CD4-positive, alpha-beta memory T cell (primary cell): ENCODE measurements at places on chromosomes 2 and 18.

GRCh38 chr2:3446381-3446780 is 66.9 kb downstream of the TRAPPC12 start:
- DNase-seq, result no peak

DNA sequence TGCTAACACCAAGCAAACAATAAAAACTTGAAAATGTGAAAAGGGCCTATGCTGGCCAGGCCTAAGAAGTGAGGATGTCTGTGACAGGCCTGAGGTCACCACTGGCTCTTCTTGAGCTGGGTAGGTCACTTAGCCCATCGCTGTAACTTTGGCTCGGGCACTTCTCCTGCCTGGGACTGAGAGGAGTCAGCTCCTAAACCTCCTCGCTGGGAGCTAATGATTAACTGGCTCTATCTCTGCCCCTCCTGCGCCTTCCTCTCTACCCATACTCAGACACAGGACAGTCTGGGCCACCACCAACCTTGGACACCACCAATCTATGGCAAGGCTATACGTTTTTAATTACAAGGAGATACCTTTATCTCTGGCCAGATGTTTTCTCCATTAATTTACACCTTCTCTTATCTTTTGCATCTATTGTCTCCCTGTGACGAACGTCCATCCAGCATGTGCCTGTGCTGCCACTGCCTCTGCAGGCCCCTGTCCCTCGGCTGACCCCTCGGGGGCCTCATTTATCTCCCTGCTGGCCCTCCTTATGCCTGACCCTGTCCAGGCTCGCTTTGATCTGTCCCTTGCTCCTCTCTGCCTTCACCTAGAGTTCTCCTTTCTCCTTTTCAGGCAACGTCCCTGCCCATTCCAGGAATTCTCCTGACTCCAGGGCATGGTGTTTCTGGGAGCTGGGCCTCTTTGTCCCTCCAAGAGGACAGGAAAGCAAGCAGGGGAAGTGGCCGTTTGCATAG is 149.1 kb upstream of the GATA6 start:
- no peak for DNase-seq

GRCh38 chr2:184339966-184340365 is 258.4 kb upstream of the ZNF804A start:
- DNase-seq, result no peak

DNA sequence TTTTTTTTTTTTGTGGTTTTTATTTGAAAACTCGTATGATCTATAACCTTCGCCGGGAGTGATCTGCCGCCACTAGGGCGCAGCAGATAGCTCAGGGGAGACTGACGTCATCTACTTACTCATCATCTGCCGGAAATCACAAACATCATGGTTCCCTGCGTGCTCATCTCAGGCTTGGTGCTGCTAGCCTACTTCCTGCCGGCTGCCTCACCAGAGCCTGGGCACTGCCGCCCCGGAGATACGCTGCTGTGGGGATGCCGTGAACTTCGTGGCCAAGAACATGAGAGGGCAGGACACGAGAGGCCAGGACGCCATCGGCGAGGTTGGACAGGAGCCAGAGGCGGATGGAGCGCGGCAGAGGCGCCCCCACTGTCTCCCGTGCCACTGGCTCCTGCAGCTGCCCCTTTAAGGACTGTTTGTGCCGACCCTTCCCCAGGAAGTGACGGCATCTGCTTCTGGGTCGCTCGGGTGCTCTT is 68.8 kb downstream of the DOK6 start:
- DNase-seq, result peak; percentile 30

- DNase-seq, result no peak
These were observed 166.0 kb downstream of the SEPTIN10 start for GRCh38 chr2:109447776-109448175.

DNA sequence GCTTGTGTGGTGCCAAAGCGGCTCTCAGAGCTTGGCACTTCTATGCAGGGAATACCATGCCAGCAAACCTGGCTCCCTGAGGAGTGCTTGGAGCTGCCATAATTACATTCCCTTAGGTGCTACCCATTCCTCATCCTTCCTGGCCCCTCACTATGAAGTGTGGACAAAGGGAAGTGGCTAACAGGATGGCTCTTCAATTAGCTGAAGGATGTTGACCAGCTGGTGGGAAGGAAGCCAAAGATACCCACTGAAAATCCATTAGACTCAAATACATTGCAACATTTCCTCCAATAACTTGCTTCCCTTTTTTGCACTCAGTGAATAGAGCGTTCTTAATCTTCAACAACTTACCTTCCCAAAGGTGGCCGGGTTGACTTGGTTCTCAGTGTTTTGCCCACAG is 8.5 kb downstream of the RFX8 start:
- no peak for DNase-seq

GRCh38 chr2:46446871-46447568 is 32.3 kb upstream of the TMEM247 start:
- DNase-seq, result no peak

DNA sequence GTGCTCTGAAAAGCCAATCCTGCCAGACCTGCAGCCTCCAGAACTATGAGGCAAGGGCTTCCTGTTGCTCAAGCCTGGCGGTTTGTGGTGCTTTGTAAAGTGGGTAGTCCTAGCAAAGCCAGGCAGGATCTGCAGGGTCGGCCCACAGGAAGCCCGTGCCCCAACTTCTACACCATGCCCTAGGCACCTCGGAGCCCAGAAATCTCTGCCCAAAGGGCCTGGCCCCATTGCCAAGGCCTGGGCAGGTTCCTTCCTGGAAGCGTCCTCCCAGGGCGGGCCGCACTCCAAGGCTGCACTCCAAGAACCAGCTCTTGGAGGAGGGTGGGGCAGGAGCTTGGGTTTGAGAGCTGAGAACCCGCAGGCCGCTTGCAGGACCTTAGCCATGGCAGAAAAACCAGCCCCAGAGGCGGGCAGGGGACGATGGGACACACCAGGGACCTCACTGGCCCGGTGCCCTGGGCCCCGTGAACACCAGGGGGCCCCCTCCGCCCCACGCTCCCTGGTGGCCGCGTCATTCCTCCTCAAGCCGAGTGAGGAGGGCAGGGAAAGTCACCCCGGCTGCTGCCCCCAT is 37.2 kb upstream of the ID2 start:
- no peak for DNase-seq

DNA sequence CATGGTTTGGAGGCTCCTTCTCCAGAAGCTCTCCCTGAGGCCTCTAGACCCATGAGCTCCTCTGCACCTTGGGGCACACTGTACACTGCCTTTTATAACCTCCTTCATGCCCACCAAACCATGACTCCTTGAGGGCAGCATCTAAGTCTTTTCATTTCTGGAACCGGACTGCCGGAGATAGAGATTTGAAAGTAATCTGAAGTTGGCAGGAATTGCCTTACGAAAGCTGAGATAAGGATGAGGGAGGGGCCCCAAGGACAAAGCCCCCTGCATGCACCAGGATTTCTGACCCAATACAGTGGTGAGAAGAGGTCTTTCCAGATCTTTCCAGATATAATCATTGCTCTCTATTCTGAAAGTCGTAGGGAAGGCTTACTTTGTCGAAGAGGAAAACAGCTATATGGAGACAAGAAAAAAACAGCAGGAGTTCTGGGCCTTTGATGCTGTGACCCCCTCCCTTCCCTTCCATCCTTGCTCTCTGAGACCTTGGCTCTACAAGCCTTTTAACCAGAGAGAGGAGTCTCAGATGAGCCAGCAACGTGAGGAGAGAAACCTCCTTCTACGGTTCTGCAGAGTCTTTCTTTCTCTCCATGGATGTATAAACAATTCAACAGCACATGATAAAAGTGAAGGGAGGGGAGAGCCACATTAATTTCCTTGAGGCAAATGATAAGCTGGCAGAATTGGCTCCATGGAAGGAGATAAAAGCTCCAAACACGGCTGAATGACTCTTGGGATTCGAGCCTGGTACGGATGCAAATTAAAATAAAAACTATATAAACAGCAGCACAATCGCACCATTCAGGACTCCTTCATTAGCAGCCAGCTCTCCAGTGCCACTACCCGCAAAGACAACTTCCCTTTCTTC is 88.0 kb upstream of the RTN4 start:
- DNase-seq, result no peak

- DNase-seq, result no peak
These were observed 92.5 kb upstream of the NCK2 start for GRCh38 chr2:105652014-105652796.

DNA sequence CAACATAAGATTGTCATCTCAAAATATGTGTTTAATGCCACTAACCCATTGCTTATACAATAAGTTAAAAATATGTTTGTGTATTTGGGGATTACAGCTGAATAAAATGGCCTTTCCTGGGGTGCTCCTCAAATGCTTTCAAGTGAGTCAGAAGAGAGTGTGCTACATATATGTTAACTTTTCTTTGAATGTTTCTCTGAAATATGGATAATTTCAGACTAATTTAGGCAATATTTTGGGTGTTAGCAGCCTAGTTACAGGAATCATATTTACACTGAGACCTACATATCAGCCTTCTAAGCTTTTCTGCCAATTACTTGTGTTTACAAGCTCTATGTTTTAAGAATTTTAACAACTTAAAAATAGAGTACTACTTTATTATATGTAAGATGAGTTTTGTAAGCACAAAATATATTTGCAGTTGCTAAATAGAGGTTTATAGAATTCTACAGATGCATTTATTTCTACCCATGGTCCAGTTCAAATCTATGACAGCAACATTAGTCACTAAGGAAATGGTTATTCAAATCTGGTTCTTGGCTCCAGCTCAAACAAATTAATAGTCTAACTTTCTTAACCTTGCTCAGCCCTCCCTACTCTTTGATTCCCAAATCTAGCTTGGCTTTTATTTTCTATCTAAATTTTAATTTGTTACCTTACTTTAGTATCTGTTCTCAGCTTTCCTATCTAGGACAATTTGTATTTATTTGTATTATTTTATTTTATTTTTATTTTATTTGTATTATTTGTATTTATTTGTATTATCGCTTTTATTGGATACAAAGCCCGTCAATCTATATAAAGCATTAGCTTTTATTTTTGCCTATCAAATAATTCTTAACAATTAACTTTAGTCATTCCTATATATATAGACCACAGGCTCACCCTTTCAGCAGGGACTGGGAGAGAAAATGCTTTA is 48.9 kb downstream of the FSIP2 start:
- DNase-seq, result no peak

DNA sequence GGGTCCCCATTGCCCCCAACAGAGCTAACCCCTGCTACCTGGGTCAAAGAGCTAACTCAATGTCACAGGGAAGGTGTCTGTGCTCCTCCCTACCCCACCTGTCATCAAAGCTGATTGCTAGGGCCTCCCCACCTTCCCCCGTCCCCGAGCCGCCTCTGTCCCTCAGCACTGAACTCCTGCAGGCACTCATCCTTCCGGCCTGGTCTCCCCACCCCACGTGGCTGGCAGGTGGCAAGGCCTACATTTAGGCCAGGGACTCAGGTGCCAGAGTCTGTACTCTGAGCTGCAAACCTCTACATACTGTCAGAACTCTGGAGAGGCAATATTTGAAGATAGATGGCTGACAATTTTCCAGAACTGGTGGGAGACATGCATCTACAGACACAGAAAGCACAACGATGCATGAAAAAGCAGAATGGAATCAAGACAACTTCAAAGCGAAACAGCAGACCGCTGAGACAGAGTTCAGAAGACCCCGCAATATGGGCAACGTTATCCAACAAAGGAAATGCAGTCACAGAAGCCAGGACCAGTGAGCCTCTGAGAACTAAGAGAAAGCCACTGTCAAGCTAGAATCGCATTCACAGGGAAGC is 195.8 kb downstream of the HDAC4 start:
- DNase-seq, result no peak

GRCh38 chr2:168632709-168633121 is 169.7 kb upstream of the NOSTRIN start:
- DNase-seq, result no peak

- no peak for DNase-seq
These were observed 31.4 kb downstream of the ZCCHC2 start for GRCh38 chr18:62554061-62554815.

DNA sequence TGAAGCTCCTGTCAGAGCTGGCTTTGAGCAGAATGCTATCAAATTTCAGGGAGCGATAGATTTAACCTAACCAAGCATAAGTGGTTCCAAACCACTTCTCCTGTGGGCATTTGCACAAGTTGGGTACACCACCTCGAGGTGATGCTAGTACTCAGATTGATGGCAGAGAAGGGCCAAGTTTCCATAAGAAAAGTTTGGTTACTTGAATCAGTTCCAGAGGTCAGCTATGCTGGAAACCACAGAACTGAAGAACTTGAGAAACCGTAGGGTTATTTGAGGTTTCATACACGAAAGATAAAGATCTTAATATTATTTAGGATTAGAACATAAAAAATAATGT is 238.2 kb upstream of the SOX11 start:
- DNase-seq, result no peak

DNA sequence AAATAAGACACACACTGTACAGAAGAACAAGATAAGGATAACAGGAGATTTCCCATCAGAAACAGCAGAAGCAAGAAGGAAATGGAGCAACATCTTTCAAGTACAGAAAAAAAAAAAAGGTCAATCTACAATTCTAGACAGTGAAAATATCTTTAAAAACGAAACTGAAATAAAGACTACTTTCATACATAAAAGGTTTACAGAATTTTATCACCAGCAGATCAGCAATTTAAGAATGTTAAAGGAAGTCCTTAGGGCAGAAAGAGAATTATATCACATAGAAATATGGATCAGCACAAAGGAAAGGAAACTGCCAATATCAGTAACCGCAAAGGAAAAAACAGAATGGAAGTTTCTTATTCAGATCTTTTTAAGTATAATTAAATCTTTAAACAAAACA is 931.0 kb downstream of the EPHA4 start:
- no peak for DNase-seq

DNA sequence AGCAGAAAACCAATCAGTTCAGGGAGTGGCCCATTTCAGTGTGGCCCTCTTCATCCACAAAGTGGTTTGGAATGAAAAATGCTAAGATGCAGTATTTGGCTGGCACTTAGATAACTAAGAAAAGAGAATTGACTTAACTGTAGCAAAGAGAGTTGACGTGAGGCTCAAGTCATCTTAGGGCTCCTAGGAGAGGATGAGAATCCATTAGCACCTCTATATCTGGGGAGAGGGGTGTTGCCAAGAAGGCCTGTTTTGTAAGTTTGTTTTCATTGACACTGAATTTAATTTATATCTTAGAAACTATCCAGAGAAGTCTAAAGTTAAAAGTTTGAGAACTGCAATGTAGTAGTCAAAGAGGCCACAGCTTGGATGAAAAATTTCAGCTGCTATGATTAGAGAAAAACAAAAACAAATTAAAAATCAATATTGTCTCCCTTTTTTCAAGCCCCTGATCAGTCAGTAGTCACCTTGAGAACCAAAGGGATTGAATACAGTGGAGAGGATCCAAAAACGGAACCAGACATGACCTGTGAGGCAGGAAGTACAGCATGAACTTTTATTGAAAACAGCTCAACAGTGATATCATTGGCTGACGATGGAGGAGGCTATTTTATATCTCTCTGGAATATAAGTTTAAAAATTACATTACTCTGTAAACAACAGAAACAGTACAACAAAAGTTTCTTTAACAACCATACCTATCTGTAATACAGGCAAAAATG is 52.7 kb downstream of the PHLPP1 start:
- no peak for DNase-seq

DNA sequence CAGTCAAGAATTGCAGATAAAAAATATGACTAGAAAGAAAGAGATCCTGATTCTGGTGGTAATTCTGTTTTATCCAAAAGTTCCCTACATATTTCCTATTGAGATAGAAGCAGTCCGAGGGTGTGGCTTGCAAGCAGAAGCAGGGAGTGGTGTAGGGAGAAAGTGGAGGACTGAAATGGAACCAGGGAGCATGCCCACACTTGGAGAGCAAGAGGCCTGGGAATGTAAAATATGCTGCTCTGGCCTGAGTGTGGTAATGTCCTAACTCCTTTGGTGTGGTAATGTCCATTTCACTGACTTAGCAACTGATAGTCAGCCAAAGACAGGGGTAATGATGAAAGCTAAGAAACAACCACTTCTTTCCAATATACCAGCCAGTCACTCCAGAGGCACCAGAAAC is 30.1 kb upstream of the FMNL2 start:
- DNase-seq, result no peak
